Coronary artery (tissue), 2 donors: ENCODE measurements at places on chromosomes 3 and 15.

- DNase-seq: peak; percentile 67
Observed at GRCh38 chr3:128503164-128503651, 10.2 kb upstream of the GATA2 start.

GRCh38 chr15:38733331-38733730, 168.7 kb upstream of the RASGRP1 start:
- DNase-seq: no peak

GRCh38 chr15:36863570-36863969, 236.8 kb downstream of the MEIS2 start:
- no peak for DNase-seq

DNA sequence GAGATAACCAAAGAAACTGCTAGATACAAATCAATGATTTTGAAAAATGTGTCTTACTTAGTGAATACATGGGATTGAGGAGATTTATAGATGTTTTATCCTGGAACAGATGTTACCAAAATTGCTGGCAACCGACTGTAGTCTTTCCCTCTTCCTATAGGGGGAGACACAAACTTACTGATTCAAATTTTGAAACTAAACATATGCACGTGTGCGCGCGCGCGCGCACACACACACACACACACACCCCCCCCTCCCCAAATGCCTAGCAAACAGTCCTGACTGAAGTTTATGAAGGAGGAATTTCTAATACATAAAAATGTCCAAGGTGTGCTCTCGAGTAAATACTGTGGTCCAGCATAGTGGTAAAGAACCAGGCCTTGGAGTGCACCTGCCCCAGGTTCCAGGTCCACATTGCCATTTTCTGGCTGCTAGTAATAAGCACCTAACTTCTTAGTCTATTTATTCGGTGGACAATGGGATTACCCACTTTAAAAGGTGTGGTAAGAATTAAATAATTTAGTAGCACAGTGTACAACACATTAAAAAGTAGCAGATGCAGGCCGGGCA, 18.5 kb upstream of the C3orf62 start:
- DNase-seq: no peak

GRCh38 chr3:77468626-77469020, 428.7 kb downstream of the ROBO2 start:
- DNase-seq: no peak

DNA sequence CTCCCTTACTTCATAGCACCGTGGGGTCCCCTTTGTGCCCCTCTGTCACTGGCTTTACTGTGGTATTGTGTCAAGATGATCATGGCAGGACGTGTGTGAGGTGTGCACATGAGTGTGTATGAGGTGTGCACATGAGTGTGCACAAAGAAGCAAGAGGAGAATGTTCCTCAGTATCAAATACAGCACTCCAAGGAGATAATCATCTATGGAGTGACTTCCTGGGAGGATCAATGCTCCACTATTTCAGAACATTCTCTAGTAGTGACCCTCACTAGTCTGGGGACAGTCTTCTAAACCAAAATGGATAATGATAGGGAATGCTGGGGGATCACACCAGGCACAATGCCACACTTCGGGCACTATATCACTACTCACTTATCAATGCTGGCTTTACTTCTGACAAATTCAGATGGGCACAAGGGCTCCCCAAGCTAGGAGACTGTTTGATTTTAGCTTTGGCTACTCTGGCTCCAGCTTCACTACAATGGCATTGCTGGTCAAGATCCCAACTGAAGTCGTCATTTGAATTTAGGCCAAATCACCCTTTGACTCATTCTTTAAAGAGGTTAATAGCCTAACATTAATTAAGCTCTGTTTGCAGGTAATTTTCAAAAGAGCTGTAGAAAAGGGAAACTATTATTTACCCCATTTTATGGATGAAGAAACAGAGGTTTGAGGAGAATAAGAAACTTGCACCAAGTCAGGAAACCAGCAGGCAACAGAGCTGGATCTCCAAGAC, 124.1 kb downstream of the THRB start:
- DNase-seq: no peak

- no peak for DNase-seq
Observed at GRCh38 chr3:72903004-72903403, 15.2 kb downstream of the GXYLT2 start.

DNA sequence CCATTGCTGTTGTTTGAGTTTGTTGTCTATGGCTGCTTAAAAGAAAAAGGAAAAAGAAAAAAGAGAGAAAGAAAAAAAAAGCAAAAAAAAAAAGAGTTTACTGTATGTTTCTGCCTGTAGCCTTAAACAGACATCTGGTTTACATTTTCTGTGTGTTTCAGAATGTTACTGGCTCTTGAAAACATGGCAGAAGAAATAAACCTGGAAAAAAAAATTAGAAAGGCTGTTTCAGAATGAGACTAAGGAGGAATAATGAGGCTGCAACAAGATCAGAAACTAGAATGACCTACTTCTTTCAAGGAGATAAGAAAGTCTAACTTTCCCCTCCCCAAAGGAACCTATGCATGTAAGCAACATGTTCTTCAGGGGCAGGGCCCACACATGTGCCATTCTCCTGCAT, 292.1 kb downstream of the DIPK2A start:
- DNase-seq: no peak

- DNase-seq: no peak
Observed at GRCh38 chr3:66255865-66256264, 35.1 kb downstream of the SLC25A26 start.

DNA sequence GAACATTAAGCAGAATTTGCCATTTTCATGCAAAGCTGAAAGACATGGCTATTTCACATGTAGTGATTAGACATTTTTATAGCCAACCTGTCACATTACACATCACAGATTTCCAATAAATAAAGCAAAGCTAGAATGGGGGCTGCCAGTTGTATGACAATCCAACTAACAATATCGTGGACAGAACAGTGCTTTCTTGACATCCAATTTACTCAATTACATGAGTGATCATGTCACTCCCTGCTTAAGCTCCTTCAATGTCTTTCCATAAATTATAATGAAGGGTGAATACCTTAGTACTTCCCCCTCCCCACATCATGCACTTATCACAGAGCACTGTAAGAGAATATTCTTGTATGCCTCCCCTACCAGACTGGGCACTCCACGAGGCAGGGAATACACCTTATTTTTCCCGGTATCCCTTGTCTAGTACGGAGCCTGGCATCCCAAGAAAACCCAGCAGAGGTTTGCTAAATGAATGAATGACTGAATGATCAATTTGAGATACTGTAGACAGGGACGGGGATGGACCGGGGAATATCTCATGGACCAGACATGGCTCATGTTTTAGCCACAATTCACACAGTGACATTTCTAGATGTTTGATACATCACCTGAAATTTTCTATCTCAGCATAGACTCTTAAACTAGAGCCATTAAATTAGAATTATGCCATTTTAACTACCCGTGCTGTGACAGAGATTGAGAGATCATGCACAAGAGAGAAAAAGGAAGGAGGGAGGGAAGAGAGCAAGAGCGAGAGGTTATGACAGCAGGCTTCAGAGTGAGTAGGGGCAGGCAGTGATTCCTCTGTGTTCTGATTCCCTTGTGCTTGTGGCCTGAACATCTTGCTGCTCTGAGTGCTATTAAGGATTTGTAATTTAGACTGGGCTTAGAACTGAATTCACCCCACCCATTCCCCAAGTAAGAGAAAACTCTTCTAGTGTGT, 77.7 kb downstream of the EPHB1 start:
- DNase-seq: no peak

DNA sequence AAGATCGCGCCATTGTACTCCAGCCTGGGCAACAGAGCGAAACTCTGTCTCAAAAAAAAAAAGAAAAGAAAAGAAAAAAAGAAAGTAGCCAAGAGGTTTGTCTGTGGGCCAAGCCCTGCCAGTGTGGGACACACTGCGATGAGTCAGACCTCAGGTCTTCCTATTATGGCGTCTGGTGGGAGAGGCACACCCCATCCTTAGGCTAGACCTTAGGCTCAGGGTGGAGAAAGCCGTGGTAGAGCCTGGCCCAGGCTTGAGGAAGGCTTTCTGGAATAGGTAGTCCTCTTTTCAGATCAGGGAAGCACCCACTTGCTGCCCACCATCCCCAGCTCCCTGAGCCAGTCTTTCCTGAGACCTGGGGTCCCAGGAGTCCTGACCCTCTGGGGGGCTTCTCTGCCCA, 6.0 kb downstream of the HEMK1 start:
- DNase-seq: no peak

DNA sequence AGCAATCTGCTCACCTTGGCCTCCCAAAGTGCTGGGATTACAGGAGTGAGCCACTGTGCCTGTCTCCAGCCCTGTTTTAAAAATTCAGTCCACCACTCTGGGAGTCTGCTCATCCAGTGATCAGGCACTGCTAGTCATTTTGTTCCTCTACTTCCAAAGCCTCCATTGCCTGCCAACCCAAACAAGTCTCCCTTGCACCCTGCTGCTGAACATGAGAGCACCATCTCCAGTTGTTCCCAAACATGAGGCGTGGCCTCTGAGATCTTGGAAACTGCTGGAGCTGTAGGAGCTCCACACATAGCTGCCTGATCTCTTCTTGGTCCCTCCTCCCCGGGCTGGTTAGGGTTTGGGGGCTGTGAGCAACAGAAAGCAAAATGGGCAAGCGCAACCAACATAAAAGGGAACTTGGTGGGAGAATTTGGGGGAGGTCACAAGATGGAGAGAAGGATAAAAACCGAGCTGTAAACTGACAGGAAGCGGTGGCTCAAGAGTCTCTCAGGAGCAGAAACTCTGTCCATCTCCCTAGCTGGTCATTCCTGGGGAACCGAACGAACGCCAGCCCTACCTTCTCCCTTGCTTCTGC, 49.6 kb upstream of the TLE3 start:
- no peak for DNase-seq
